ENCODE measurements at places on chromosomes 5 and 9. TPM values are rescaled to one million over a fixed set of nuclear protein-coding genes. Genes with fewer than 3 reads are reported as not detected.

CCDC192 gene
- total RNA-seq: not detected

PHYHD1 gene
- total RNA-seq: 0.73 TPM

GABRP gene
- 0.10 TPM for total RNA-seq

SPINK13 gene
- not detected for total RNA-seq

Data from mononuclear cell (primary cell).